ENCODE measurements at places on chromosomes 12 and 14.
A peak's percentile ranks its signal among the peaks of the same experiment; 100 is the strongest.

DNA sequence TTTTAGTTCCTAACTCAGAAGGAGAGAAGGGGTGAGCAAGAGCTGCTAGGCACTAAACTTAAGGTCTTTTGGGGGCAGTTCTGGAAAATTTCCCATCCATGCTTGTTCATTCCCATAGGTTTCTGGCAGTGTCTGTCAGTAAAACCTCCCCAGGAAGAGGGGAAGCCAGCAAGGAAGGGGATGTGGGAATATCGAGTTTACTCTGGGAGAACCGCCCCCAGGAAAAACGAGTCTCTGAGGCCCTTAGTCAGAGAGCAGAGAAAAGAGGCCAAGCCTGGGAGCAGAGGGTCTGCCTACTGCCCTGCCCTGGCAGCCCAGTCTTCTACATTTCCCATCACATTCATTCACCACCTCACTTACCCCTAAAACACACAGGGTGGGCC is 55.9 kb downstream of the TMCC3 start:
- DNase-seq: no peak

- peak; percentile 91 for DNase-seq
These were observed at the start of gene LTBR for GRCh38 chr12:6383572-6384498. LTBR (plus strand) TSS chr12:6384162; CDS start chr12:6384359, 197 bp downstream.

- no peak for DNase-seq
These were observed 103.9 kb downstream of the PDE3A start for GRCh38 chr12:20472102-20472782.

DNA sequence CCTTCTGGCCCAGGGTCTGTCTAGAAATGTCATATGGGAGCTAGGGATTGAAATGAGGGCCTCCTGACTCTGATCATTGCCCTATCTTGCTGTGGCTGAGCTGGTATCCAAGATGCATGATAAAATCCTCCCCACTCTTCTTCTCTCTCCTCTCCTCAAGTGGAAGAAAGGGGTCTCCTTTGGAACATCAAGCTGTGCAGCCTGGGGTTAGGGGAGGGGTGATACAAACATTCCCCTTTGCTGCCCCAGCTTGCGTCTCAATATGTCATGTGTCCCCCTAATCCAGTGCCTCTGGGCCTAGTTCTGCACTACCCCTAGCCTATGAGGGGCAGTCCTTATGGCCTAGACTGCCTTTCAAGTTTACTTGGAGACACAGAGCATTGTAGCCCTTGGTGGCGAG is 8.5 kb downstream of the RDH16 start:
- peak; percentile 0 for DNase-seq

DNA sequence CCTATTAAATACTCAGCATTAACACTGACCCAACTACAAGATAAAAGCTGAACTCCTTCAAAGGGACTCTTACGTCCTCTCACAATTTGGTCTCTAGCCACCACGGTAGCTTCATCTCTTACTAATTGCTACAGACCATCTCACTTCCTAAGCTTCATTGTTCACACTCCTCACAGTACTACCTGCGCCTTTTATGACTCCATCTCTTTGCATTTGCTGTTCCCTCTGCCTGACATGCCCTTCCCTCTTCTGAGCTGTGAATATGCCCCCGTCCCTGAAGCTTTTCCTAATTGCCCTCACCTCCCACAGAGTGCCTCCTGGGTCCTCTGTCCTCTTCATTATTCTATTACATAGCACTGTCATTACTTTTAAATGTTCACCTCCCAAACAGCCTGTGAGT is 2.5 kb downstream of the EEA1 start:
- no peak for DNase-seq

- DNase-seq: no peak
These were observed 161.9 kb upstream of the RASSF8 start for GRCh38 chr12:25796523-25797000.

- no peak for DNase-seq
These were observed 129.8 kb upstream of the PPFIA2 start for GRCh38 chr12:81888961-81889360.

DNA sequence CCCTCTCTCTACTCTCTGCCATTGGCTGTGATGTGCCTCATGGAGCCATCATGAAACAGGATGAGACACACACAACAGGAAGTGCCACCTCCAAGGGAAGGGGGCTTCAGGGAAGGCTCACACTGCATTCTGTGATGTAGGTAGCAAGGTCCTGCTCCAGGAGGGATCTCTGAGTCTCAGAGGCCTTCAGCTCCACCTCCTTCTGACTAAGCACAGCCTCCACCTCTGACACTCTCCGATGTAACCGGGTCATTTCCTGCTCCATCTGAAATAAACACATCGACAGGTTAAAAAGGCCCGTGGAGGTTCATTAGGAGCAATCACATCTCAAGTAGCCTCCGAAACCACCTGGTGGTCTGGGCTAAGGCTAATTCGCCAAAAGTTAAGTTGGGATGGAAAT is 93.3 kb downstream of the CIT start:
- no peak for DNase-seq

DNA sequence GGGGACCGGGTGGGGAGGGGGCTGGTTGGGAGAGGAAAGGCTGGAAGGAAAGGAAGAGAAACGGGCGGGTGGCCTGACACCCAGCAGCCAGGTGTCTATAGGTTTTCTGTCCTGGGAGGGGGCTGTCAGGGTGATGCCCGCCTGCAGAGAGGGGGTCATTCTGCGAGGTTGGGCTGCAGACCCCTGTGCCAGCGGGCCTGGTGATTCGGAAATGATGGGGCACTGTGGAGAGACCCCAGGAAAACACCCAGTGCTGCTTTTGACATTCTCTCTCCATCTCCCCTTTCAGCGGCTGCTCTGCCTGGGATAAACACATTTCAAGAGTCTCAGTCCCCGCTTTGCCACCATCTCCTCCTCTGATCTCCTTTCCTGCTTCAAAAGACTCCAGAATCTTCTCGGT is 168.5 kb upstream of the RTL1 start:
- DNase-seq: no peak

DNA sequence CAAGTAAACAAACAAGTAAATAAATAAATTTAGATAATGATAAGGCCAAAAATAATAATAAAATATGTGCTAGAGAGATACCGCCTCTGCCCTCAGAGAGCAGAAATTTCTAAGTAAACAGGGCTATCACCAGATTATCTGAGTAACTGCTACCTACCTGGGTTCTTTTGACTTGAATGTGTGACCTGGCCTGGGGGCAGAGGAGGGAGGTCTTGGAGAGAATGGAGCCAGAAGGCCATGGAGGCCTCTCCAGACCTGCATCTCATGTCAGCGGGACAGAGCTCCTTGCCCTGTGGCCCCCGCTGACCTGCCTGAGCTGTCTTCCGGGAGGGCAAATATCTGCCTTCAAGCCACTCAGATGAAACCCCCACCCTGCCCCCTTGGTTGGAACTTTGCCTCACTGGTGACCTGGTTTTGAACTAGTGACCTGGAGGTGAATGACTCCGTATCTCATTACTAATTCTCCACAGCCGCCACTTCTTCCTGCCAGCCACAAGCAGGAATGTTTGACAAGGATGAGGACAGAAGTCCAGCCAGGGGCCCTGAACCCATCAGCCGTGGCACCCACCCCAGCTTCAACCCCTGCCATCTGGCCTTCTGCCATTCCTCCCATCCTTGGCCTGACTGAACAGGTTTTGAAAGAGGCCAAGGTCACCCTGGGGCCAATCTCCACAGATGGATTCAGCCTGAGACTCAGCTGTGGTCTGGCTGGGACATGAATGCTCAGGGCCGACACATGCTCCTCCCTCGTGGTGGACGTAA is 86.8 kb upstream of the PARP11 start:
- no peak for DNase-seq

DNA sequence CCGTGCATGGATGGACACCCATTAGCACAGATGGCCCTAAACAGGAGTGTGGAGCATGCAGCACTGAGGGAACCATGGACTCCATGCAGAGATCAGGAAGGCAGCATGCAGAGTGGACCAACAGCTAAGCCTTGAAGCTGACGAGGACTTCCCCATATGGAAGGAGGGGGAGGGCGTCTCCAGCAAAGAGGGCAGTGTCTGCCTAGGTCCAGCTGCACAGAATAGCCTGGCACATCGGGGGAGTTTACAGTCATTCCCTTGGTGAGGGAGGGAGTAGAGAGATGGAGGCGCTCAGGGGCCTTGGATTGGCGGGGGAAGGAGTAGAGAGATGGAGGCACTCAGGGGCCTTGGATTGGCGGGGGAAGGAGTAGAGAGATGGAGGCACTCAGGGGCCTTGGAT is 64.5 kb downstream of the ANKRD9 start:
- no peak for DNase-seq

GRCh38 chr12:43836475-43836989 is 651 bp downstream of the TMEM117 start:
- no peak for DNase-seq

- DNase-seq: no peak
These were observed 31.5 kb upstream of the KRR1 start for GRCh38 chr12:75542942-75543341.

- DNase-seq: no peak
These were observed 205.0 kb upstream of the KRR1 start for GRCh38 chr12:75716291-75717025.

- DNase-seq: no peak
These were observed 2.4 kb upstream of the PIK3C2G start for GRCh38 chr12:18258929-18259328.

GRCh38 chr12:90854136-90854689 is 100.8 kb downstream of the CCER1 start:
- no peak for DNase-seq

DNA sequence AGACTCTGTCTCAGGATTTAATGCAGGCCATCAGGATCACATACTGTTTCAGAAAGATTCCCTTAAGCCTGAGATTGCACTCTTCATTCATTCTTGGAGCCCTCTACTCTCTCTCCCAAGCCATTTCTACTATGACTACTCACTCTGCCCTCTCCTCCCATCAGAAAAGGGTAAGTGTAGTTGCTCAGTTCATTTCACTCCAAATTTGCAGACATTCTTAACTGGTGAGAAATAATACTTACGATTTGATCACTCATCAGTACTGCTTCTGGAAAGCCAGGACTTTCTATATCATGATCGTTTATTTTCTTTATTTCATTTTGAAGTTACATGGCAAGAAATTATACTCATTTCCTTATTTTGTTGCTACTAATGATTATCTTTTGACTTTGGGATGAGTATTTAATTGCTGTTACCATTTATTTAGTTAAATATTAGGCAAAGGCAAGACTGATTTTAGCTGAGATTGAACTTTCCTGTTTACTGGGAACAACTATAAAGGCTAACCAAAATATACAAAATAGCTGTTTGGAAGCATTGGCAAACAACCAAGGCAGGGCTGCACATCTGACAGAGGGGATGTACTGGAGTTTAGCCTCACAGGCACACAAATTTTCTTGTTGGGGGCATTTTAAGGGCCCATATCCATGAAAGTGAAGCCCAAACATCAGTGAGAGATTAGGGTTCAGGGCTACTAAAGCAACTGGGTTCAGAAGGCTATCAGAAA is 4.1 kb upstream of the RERG start:
- DNase-seq: no peak

- DNase-seq: no peak
These were observed 94.1 kb upstream of the GARIN6 start for GRCh38 chr12:99553461-99553860.

DNA sequence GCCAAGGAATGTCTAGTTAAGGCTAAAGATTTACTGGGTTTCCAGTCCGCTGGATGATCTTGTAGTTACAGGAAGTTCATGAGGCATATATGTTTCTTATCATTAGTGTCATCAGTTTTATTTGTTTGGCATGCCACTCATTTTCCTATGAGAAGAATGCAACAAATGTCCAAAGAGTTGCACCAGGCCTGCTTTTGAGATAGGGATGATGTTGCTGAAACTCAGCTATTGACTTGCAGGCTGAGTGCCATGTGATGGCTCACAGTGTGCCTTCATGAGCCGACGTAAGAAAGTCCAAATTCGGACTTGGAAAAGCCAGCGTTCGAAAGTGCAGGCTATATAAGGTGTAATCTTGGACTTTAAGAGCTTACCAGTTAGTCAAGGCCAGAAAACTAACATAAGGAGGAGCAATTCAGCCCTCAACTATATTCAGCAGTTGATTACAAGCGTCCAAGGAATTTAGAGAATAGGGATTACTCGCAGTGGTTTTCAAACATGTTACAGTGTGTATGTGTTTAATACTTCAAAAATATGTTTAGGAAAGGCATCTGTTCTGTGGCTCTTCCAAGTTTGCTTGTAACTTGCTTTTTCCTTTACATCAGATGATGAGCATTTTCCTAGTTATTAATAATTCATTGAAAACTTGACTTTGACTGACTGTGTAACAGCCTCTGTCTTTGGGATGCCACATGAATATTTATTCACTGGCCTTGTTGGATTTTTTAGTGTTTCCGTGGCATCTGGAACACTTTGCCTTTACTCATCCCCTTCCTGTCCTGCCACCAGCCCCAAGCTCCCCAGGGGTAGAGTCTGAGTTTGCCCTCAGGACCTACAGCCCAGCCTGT is 101.3 kb downstream of the LGMN start:
- no peak for DNase-seq

DNA sequence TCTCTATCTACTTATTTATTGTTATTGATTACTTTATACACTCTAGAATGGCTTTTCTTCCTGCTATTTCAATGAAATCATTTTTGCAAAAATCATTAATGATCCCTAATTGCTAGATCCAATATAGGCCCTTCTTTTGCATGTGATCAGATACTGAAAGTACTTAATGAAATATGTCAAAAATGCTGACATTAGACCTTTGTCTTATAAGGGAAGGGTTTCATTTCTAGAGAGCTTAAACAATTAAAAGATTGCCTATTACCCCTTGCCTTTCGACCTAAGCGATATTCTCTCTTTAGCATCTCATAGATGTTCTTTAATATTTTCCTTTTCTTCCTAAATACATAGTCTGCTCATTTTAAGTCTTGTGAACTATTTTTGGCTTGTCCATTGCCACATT is 101.1 kb downstream of the KTN1 start:
- no peak for DNase-seq

GRCh38 chr14:62896932-62897456 is 148.3 kb downstream of the KCNH5 start:
- DNase-seq: no peak

- DNase-seq: no peak
These were observed 62.9 kb upstream of the PTPRQ start for GRCh38 chr12:80381121-80381520.

- DNase-seq: no peak
These were observed 193.8 kb upstream of the NPAS3 start for GRCh38 chr14:32744811-32745445.

- peak; percentile 62 for DNase-seq
These were observed 3.0 kb downstream of the MIS18BP1 start for GRCh38 chr14:45249856-45250575.
